ENCODE measurements at places on chromosomes 13 and 19.

DNA sequence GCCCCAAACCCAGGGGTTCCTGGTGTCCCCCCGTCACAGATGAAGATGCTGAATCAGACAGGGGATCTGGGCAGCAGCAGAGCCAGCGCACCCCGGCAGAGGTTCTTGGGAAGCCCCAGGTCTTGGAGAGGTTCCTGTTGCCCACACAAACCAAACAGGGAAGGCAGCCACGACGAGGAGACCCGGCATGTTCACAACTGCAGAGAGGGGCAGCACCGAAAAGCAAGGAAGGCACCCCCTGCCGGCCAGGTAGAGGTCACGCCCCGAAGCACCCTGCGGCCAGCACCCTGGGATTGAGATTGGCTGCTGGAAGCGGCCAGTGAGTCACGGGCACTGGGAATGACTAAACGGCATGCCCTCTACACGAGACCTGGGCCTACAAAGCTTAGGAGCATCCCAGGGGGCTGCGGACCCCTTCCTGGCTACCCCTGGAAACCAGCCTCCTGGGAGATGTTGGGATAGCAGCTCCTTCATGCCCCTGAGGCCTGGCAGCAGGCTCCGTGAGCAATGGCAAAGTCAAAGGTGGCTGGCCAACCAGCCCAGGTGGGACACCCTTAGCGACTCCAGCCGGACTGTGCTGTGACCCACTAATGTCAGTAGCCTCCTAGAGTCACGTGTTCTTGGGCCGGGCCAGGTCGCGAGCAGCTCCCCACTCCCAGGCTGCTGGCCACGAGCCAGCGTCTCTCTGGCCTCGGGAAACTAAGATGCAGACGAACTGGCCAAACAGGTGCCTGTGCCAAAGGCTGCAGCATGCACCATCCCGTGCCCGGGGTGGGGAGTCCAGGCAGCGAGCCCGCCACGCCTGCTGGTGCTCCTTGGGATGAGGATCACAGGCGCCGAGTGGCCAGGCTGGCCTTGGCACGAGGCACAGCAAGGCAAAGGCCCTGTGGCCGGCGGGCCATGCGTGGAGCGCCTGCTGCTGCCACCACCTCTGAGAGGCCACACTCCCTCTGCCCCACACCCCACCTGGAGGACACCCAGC lies 43.2 kb downstream of the MLLT1 start:
- no peak for DNase-seq

- no peak for DNase-seq
Observed at GRCh38 chr19:47098608-47099007, 15.0 kb downstream of the ZC3H4 start.

GRCh38 chr13:78594456-78594975 lies 8.8 kb downstream of the POU4F1 start:
- DNase-seq = no peak

- no peak for DNase-seq
Observed at GRCh38 chr19:50481351-50482149, 4.9 kb upstream of the GARIN5A start.

DNA sequence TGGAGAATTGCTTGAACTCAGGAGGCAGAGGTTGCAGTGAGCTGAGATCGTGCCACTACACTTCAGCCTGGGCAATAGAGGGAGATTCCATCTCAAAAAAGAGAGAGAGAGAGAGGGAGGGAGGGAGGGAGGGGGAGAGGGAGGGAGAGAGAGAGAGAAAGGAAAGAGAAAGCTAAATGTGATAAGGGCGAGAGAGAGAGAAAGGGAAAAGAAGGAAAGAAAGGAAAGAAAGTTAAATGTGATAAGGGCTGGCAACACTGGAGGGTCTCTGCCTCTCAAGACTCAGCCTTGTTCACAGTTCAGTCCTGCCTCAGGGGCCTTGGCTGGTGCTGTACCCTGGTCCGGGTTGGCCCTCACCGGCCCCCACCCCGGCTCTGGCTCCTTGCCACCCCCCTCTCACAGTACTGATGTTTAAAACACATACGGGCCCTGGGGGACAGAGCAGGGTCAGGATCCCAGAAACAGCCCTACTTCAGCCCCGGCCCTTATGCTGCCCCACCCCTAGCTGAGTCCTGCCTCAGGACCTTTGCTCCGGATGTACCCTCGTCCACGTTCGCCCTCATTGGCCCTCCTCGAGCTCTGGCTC lies 3.5 kb downstream of the MAP1S start:
- DNase-seq = no peak

GRCh38 chr13:70370924-70371323 lies 262.7 kb upstream of the KLHL1 start:
- no peak for DNase-seq
